ENCODE measurements at places on chromosomes 5 and 9. TPM values are rescaled to one million over a fixed set of nuclear protein-coding genes. Genes with fewer than 3 reads are reported as not detected.

GRCh38 chr5:21688655-21689054 is 1164.5 kb downstream of the CDH12 start:
- DNase-seq: no peak

DNA sequence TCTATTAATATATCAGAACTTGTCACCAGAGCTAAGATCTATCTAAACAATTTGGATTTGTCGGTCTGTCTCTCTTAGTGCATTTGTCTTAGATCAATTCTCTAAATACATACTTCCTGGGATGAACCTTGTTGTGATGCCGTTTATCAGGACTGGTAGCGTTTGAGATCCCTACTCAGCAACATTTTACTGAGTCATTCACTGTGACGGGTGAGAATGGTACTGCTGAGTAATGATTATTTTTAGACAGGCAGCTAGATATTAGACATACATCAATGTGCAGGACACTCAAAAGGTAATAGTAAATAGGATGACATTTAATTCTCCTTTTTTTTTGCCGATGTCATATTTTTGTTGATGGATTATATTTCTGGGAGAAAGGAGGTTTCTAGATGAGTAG is 209.0 kb downstream of the CSNK1G3 start:
- no peak for DNase-seq

DNA sequence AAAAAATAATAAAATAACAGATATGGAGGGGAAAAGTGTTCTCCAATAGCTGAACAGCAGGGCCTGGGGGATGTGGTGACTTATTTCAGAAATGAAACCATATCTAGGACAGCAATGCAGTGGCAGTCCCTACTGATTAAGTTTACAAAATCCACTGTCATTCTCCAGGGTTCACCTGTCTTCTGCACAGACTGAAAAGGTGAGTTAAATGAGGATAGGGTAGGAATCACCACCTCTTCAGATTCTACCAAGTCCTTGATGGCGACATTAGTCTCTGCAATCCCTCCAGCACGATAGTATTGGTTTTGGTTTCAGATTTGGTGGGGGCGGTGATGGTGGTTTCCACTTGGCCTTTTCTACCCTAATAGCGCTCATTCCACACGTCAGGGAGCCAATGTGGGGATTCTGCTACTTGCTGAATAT is 32.3 kb upstream of the NPM1 start:
- DNase-seq: no peak

Gene MPDZ
- total RNA-seq: 70.5 TPM

Gene FAT2
- total RNA-seq: not detected

DNA sequence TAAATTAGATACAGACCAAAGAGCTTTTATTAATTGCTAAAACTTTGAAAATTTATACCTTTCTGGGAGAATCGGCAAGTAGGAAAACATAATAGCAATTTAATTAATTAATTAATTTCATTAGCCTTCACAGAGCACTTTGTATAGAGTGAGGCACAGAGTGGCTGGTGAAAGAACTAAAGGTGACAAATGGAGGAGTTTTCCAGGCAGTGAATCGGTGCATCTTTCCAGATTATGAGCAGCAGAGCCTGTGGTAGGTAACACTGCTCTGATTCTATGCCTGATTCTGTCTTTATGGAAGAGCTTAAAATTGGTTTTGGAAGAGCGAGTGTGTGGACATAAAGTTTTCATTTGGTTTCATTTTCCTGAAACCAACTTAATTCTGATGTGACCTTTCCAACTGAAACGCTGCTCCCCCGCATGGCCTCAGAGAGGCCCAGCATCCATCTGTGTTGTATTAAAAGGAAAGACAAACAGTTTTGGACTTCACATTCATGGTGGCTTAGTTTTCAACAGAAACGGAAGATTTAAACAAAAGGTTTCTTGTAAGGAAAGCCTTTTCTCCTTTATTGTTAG is 188.9 kb upstream of the RPS23 start:
- no peak for DNase-seq
